Naive B cell (primary cell): ENCODE measurements at places on chromosomes 7 and 10. TPM values are rescaled to one million over a fixed set of nuclear protein-coding genes. Genes with fewer than 3 reads are reported as not detected.

C1GALT1 gene
- polyA plus RNA-seq: 102 TPM

SPACDR gene
- polyA plus RNA-seq: not detected

NEUROD6 gene
- polyA plus RNA-seq: not detected

STOX1 gene
- not detected for polyA plus RNA-seq

ZCWPW1 gene
- polyA plus RNA-seq: 24.9 TPM

MACC1 gene
- polyA plus RNA-seq: 1.3 TPM

CRCP gene
- 24.9 TPM for polyA plus RNA-seq

TSPAN33 gene
- polyA plus RNA-seq: 160 TPM

- H3K27ac ChIP-seq: no peak overlapping the region
- peak overlapping the region; percentile 68 for H3K4me3 ChIP-seq
- peaks cover 5% of the 10 kb centered on the region for H3K27me3 ChIP-seq
- no peak for DNase-seq
Observed at GRCh38 chr7:66202441-66202840, 2.7 kb upstream of the TPST1 start.

DNA sequence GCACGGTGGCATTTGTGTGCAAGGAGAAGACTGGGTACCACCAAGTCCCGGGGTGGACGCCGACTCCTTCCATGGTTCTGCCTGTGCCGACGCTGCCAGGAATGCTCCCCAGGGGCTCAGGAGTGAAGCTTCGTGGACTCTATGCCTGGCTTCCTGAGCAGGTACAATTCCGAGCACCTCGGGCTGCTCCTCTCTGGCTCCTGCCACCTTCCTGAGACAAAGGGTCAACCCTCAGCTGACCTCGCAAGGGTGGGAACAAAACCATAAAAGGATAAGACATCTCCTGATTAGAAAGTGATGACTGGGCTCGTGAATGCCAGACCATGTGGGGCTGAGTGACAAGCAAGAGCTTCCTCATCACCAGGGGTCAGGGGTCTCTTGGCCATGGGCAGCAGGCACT lies 31.8 kb downstream of the CALML3 start:
- H3K27ac ChIP-seq: no peak overlapping the region
- H3K4me1 ChIP-seq: peaks cover 3% of the 10 kb centered on the region
- H3K36me3 ChIP-seq: no peaks in the 10 kb centered on the region
- no peak for DNase-seq

DNA sequence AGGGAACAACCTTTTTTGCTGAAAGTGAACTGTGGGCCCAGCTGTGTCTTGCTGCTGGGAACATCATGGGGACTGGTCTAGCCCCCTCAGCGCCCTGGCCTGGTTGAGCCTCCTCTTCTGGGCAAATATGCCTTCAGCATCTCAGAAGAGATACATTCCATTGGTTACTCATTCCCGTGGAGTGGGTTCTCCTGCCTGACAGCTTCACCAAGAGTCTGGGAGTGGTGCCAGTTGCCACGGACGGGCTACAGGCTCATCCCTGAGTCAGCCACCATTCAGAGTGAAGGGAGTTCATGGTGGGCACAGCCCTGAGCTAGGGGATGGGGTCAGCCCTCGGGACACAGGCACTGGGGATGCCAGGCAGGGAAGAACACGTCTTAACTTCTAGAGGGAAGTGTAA lies 81.9 kb downstream of the RAMP3 start:
- peak overlapping the region; percentile 27 for H3K27ac ChIP-seq
- no peak overlapping the region for H3K4me3 ChIP-seq
- H3K4me1 ChIP-seq: peaks cover 4% of the 10 kb centered on the region
- H3K36me3 ChIP-seq: no peaks in the 10 kb centered on the region

DNA sequence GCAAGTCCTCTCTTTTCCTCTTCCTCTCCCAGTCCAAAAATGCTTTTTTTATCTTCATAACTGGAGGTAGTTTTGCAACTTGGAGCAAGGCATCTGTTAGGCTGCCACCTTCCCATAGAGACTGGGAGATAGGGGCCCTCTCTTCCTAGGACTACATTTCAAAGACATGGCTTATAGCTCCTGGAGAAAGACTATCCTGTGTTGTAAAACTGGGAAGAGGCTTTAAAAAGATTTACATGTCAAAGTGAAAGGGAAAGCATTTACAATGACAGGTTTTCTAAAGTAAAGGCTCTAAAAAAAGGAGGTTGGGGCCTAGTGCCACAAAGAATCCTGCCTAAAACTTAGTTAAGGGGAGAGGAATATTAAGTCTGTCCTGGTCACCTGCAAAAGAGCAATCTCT lies 82.2 kb upstream of the SEMA3E start:
- no peaks in the 10 kb centered on the region for H3K27me3 ChIP-seq
- H3K36me3 ChIP-seq: no peaks in the 10 kb centered on the region
- H3K4me3 ChIP-seq: no peak overlapping the region
- H3K4me1 ChIP-seq: no peaks in the 10 kb centered on the region
- no peak overlapping the region for H3K27ac ChIP-seq

DNA sequence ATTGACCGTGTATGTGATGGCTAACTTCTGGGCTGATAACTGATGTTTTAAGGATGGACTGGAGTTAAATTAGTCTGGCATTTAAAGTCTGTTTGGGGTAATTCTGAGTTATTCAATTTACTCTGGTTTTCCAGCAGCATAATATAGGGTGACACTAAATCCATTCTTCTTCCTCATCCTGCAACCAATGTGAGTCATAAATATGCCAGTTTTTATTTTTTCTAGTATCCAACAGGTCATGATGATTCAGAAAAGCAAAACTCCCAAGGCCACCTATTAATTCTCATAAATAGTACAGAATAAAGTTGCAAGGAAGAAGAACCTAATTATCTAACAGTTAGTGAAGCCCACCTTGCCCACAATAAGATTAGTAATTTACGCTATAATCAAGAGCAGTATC lies 7.5 kb upstream of the EPHB6 start:
- peaks cover 3% of the 10 kb centered on the region for H3K4me1 ChIP-seq
- H3K4me3 ChIP-seq: no peak overlapping the region
- H3K36me3 ChIP-seq: no peaks in the 10 kb centered on the region
- no peaks in the 10 kb centered on the region for H3K27me3 ChIP-seq
- peak overlapping the region; percentile 39 for H3K27ac ChIP-seq

GRCh38 chr10:12934777-12935176 lies 66.7 kb downstream of the CCDC3 start:
- no peak overlapping the region for H3K27ac ChIP-seq
- peaks cover 19% of the 10 kb centered on the region for H3K27me3 ChIP-seq
- no peak overlapping the region for H3K4me3 ChIP-seq

- H3K36me3 ChIP-seq: no peaks in the 10 kb centered on the region
- peak; percentile 52 for DNase-seq
- peaks cover 3% of the 10 kb centered on the region for H3K4me1 ChIP-seq
- H3K27ac ChIP-seq: no peak overlapping the region
- no peaks in the 10 kb centered on the region for H3K27me3 ChIP-seq
Observed at GRCh38 chr7:30148951-30149459, 14.2 kb downstream of the MTURN start.

DNA sequence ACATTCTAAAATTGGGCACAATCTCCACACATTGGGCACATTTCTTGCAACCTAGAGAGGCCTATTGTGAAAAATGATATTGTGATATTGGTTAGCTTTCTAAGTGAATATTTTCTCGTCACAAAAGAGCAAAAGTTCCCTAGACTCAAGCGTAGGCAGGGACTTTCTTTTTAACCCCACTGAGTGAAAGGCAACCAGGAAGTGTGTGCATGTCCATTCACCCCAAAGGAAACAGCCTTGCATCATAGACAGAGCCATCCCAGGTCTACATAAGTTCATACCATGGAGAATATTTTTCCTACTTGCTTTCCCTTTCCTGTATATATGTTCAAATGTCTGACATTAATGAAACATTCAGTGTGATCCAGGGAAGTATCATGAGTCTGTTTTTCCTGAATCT lies 84.2 kb upstream of the AGBL3 start:
- H3K4me1 ChIP-seq: peaks cover 10% of the 10 kb centered on the region
- DNase-seq: no peak
- no peaks in the 10 kb centered on the region for H3K27me3 ChIP-seq
- H3K27ac ChIP-seq: no peak overlapping the region
- peaks cover 1% of the 10 kb centered on the region for H3K36me3 ChIP-seq

DNA sequence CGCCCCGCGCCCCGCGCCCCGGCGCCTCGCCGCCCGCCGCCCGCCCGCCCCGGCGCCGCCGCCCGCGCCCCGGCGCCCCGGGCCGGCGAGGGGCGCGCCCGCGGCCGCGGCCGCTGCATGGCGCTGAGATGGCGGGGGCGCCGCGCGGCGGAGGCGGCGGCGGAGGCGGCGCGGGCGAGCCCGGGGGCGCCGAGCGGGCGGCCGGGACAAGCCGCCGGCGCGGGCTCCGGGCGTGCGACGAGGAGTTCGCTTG lies 174 bp downstream of the ADCY1 start:
- H3K4me3 ChIP-seq: no peak overlapping the region
- H3K27ac ChIP-seq: no peak overlapping the region
- no peaks in the 10 kb centered on the region for H3K36me3 ChIP-seq
- DNase-seq: no peak

DNA sequence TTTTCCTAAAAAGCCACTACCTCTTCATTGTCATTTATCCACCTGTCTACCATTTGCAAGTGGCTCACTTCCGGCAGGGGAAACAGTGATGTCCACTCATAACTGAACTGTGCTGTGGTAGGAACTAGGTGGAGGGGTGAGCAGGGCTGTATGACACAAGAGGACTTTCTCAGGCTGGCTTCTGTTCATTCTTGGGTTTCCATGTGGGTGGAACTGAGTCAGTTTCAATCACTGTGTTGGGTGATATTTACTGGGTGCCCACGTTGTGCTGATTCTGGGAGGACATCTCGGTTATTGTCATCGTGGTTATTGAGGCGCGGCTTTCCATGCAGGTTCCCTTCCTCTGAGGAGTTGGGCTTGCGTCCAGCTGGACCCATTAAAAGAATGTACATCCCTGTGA lies 38.8 kb downstream of the RAMP3 start:
- H3K27me3 ChIP-seq: peaks cover 32% of the 10 kb centered on the region
- no peak for DNase-seq
- H3K27ac ChIP-seq: no peak overlapping the region

DNA sequence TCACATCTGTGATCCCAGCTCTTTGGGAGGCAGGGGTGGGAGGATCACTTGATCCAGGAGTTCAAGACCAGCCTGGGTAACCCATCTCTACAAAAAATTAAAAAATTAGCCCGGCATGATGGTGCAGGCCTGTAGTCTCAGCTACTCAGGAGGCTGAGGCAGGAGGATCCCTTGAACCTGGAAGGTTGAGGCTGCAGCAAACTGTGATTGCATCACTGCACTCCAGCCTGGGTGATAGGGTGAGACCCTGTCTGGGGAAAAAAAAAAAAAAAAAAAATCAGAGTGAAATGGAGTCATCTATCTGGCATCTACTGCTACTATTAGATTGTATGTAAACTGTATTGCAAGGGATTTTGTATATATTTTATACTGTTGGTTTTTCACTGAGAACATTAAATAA lies 59.1 kb downstream of the KMT2E start:
- DNase-seq: no peak
- peak overlapping the region; percentile 39 for H3K27ac ChIP-seq
- no peak overlapping the region for H3K4me3 ChIP-seq
- H3K36me3 ChIP-seq: peaks cover 12% of the 10 kb centered on the region
